ENCODE measurements at places on chromosomes 4 and X.

DNA sequence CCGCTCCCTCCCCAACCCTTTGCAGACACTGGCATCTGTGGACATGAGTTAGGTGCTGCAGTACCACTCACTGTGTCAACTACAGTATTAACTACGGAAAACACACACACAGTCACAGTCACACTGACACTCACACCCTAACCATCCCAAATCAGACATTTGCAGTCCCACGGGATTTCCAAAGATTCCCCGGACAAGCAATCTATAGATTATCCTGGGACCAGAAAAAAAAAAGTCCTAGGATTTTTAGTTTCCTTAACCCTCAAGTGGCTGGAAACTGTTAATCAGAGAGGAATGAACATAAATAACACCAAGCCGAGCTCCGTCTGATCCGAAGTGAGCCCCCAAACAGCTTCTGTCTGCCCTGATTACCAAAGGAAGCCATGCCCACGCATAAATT lies 81.9 kb upstream of the DHRSX start:
- DNase-seq: no peak

DNA sequence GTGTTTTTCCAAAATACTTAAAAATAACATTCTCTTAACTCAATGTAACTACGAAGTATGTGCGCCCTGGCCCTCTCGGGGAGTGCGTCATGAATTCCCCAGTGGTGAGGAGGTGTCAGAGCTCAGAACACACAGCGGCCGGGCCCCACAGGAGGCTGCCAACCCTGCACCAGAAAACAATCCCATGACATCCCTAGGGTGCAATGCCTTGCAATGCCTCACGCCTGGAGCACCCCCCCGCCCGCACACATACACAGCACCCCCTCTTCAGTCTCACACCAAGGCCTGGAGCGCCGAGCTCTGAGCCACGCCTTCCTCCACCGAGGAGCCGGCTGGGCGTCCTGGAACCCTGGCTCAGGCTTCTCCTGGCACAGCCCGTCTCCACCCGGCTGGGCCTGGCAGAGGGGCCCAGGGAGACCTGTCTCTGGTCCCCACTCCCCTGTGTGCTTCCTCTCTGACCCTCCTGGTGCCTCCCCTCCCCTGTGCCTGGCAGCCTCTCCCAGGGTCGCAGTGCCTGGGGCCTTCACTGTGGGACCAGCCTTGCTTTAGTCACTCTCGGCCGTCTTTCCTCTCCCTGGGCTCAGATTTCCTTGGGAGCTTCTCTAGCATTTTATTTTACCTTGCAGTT lies 108.2 kb upstream of the ADRA2C start:
- DNase-seq: peak; percentile 66

GRCh38 chr4:152458801-152459302 lies 77.0 kb downstream of the FBXW7 start:
- DNase-seq: peak; percentile 62

- DNase-seq: peak; percentile 38
Observed at GRCh38 chrX:154056770-154057241, 37.1 kb upstream of the IRAK1 start.

DNA sequence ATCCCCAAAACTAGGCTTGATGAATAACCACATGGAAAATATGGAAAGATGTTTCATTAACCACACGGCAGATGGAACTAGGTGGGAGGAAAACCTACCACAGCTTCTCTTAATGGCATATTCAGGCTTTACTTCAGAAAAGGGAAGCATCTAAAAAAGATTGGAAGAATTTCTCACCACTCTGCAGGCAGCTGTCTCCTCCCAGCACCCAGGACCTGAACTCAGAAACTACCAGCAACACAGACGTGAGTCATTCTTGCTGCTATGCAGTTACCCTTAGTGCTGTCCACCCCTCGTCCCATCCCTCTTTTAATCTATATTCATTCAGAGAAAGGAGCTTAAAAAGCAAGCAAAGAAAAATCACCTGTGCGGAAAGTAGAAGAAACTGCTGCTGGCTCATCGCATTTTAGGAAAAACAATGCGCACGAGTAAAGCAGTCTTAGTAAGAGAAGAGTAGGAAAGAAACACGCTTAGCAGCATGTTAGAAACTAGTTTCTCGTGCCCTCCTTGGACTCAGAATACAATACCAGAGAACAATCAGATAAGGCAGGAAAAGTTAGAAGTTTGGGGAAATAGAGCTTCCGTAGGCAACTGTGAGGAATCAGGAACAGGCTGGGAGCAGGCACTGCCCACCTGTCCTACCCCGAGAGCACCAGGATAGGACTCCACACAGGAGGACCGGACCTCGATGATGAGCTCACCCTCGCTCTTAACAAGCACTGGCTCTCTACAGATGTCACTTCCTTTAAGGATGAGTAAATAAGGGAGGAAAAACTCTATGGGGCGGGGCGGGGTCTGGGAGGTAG lies 48.1 kb upstream of the ENPP6 start:
- peak; percentile 85 for DNase-seq

DNA sequence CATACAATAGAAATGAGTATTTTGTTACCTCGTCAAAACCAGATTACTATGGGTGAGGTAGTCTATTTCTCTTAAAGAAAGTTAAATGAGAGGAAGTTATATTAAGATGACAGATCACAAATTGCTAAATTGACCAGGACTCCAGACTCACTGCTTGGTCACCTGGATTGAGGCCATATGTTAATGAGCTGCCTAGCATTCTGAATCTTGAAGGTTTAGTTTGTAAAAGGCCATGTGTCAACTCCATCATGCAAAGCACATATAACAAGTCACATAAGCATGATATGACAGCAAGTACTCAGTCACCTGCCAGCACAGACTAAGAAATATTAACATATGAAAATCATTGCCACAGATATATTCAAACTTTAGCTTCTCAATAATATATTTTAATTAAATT lies 72.6 kb downstream of the EPHA5 start:
- no peak for DNase-seq

GRCh38 chr4:84286048-84286447 lies 213.0 kb downstream of the NKX6-1 start:
- DNase-seq: no peak

GRCh38 chr4:139728146-139728545 lies 62.5 kb downstream of the MGST2 start:
- DNase-seq: no peak

- DNase-seq: peak; percentile 74
Observed at GRCh38 chr4:41156574-41156973, 57.8 kb downstream of the APBB2 start.

GRCh38 chrX:12526306-12526705 lies 264.9 kb upstream of the PRPS2 start:
- DNase-seq: no peak

GRCh38 chr4:126992910-126993309 lies 639.8 kb upstream of the INTU start:
- DNase-seq: no peak

- no peak for DNase-seq
Observed at GRCh38 chr4:97582890-97583289, 560.4 kb downstream of the STPG2 start.

DNA sequence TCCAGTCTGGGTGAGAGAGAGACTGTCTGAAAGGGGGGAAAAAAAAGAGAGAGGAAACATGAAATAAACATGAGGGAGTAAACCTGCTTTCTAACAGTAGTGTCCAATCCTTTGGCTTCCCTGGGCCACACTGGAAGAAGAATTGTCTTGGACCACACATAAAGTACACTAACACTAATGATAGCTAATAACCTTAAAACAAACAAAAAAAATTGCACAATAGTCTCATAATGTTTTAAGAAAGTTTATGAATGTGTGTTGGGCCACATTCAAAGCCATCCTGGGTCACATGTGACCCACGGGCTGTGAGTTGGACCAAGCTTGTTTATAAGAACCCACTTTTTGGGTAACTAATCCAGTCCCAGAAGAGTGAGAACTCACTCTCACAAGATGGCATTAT lies 30.3 kb downstream of the PDS5A start:
- DNase-seq: no peak

All from choroid plexus epithelial cell (primary cell).